ENCODE measurements at places on chromosomes 7 and 10.

DNA sequence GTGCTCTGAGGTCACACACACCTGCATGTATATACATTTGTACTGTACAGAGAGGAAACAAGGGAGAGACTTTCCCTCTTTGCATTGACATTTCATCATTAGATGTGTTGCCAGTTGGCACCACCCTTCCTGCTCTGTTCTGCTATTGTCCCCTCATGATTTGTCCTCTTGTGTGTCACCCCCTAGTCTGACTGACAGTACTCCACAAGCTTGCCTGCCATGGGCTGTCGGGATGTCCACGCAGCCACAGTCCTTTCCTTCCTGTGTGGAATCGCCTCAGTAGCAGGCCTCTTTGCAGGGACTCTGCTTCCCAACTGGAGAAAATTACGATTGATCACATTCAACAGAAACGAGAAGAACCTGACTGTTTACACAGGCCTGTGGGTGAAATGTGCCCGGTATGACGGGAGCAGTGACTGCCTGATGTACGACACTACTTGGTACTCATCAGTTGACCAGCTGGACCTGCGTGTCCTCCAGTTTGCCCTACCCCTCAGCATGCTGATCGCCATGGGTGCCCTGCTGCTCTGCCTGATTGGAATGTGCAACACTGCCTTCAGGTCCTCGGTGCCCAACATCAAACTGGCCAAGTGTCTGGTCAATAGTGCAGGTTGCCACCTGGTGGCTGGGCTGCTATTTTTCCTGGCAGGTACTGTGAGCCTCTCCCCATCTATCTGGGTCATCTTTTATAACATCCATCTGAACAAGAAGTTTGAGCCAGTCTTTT, 9.4 kb downstream of the CLDN12 start:
- peak; percentile 4 for DNase-seq

- DNase-seq: no peak
These were observed 232.4 kb downstream of the AHR start for GRCh38 chr7:17530741-17531421.

DNA sequence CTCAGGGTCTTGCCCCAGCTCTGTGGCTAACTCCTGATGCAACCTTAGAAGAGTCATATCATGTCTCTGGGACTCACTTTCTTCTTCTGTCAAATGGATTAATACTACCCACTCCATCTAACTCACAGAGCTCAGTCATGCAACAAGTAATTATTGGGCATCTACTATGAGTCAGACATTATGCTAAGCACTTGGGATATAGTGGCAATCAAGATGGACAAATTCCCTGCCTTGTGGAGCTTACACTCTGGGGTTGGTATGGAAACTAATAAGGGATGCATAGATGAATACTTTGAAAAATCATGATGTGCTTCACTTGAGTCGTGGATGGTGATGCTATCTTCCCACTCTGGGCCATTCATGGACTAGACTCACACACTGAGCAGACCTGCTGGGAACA, 88.9 kb downstream of the KCNMA1 start:
- no peak for DNase-seq

DNA sequence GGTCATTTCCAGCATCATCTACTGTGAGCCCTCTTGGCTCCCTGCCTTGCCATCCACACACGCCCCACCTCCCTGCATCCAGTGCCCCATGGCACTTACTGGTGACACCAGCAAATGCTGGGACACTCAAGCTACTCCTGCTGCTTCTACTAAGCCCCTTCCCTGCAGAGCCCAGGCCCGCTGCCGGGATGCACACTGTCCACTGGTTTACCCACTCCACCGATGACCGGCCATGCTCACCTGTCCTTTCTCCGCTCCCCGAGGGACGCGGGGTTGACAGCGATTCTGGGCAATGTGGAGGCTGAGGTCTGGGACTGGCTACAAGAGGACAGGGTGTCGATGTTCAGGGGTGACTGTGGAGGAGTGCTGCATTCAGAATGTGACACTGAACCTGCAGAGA, 110.2 kb downstream of the DLG5 start:
- DNase-seq: no peak

DNA sequence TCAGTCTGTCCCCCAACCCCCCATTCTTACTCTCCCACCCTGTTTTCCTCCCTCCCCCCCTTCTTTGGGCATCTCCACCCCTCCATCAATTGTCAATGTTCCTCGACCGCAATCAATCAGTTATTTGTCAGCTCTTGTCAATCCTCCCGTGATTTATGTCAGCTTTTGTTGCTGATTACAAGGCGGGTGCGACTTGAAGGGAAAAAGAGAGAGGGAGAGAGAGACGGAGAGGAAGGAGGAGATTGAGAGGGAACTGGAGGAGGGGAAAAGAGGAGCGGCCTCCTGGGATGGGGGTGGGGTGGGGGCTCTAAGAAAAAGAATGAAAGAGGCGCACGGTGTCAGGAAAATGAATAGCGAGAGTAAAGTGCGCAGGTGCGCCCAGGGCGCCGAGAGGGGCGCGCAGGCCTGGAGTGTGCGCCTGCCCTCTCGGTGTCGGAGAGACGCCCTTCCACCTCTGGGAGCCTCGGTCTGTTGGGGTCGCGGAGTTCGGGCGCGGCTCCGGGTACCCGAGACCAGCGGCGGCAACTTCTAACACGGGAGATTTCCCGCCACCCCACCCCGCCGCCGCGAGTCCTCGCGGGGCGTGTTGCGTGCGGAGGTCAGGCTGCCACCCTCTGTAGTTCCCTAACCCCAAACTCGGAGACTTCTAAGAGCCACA, 1.1 kb upstream of the ZNF503 start:
- peak; percentile 68 for DNase-seq

Data from nephron progenitor cell (in vitro differentiated cells).